NCI-H2227 treated with DMSO at 0.1 percent for 48 hours (cell line): ENCODE measurements at places on chromosomes 16 and 17.

DNA sequence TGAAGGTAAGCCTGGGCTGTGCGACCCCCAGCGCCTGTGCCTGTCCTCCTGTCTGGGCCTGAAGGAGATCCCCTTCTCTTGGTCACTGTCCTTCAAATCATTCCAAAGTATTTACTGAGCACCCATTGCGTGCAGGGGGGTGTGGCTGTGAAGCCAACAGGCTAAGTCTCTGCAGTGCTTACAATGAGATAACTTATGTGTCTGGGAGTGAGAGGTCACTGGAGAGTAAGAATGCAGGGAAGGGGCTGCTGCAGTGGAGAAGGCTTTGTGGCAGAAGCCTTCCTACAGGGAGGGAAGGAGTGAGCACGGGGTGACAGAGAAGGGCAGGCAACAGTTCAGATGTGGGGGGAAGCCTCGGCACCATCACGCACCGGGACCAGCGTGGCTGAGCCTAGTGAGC, 11.2 kb upstream of the SMIM5 start:
- no peak for DNase-seq

DNA sequence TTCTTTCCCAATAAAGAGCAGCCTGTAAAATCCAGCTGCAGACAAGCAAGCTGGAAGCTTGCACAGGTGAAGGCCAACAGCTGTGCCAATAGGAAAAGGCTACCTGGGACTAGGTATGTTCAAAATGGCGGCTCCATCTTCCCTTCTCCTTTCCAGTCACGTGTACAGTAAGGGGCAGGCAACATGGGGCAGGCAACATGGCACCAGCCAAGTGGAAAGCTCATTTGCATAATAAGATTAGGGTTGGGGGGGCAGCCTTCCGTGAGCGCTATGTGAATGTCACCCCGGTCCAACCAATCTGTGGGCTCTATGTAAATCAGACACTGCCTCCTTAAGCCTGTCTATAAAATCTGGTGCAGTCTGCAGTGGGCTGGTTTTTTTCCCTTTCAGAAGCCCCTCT, 31.3 kb downstream of the TVP23A start:
- DNase-seq: no peak

DNA sequence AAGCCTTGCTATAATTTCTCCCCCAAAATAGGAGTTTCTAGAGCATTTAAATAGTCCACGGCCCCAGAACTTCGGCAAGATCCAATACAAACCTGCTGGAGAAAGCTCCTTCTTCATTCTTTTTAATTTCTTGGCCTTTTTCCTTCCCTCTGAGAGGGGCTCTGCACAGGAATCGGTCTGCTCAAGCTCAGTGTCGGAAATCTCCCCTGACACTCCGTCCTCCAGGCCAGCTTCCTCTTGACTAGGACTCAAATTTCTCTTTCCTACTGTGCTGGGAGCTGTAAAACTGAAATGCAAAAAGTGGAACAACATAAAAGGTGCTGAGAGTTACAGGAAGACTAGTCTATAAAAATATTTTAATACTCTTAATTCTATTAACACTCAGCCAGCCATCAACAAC, 183.3 kb downstream of the PARN start:
- DNase-seq: no peak

DNA sequence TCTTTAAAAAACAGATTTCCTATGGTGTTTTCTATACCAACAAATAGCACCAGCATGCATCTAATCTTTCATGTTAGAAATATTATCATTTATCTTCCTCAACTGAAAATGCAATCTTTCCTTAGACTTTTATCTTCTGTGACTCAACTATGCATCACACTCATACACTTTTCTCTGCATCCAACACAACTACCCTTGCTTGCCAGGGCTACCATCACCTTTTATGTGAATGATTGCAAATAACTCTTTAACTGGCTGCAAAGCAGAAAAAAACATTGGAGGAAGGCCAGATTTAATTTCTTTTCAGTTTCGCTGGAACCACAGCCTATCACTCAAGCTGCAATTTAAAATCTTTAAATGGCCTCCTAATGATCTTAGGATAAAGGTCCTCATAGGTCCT, 212.9 kb downstream of the CDH8 start:
- DNase-seq: no peak

- no peak for DNase-seq
Measured at GRCh38 chr17:44409309-44410028, 20.0 kb upstream of the ITGA2B start.
